ENCODE measurements at places on chromosomes 5 and 9.

- DNase-seq = no peak
Measured at GRCh38 chr5:93034621-93035590, 546.1 kb downstream of the NR2F1-AS1 start.

- DNase-seq = no peak
Measured at GRCh38 chr5:166428264-166428803, 1863.1 kb upstream of the WWC1 start.

- no peak for DNase-seq
Measured at GRCh38 chr9:121701736-121702261, 50.4 kb downstream of the DAB2IP start.

- DNase-seq = no peak
Measured at GRCh38 chr9:2979957-2980610, 136.2 kb upstream of the PUM3 start.

- DNase-seq = no peak
Measured at GRCh38 chr5:6446042-6446441, 2.6 kb upstream of the UBE2QL1 start.

- DNase-seq = no peak
Measured at GRCh38 chr5:86605881-86606280, 11.9 kb upstream of the COX7C start.

Data from stimulated activated CD8-positive, alpha-beta memory T cell treated with anti-CD3 and anti-CD28 coated beads, Interleukin-4, amount 100 ng/mL, for 1 hour (primary cell).